ENCODE measurements at places on chromosomes 3 and 15. TPM values are rescaled to one million over a fixed set of nuclear protein-coding genes. Genes with fewer than 3 reads are reported as not detected.

The PLA2G4D gene
- total RNA-seq: not detected

The CLDN16 gene
- 0.30 TPM for total RNA-seq

The ZBTB47 gene
- total RNA-seq: 50.5 TPM

The CLRN1 gene
- total RNA-seq: not detected

The CFAP44 gene
- 4.2 TPM for total RNA-seq

The GOLGA8T gene
- total RNA-seq: 0.17 TPM

Data from smooth muscle cell of the pulmonary artery (primary cell).